Mesendoderm (in vitro differentiated cells): ENCODE measurements at places on chromosomes 3 and 15.

- DNase-seq = no peak
These were observed 808 bp downstream of the GK5 start for GRCh38 chr3:142224482-142225072.

DNA sequence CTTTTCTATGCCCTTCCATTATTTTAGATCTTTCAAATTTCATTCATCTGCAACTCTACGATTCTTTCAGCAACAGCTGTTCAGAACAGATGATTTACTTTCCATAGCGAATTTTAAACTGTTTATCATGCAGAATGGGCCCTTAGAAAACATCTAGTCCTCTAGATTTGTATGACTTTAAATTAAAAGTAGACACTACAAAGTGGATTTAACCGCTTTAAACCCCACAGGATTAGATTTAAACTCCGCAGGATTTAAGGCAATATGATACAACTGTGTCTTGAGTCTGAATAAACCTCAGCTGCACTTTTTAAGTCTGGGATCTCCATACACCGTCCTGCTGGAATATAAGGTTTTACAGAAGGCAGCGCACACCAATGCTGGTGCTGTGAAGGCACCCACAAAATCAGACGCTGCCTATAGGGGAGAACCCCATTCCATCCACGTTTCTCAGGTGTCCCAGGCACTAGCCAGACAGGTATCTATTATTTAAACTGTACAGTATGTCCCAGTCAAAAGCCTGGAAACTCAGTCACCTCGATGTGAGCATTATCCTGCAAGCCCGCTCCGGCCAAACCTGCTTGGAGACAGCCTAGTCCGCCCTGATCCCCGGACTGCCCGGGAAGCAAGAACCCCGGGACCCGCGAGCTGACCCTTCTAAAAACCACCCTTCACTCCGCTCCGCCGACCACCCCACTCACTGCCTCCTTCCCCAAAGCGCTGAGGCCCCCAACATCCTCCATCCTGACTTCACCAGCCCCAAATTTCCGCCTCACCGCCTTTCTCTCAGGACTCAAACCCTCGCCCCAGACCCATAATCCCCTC, 768 bp downstream of the ANO10 start:
- peak; percentile 31 for DNase-seq

GRCh38 chr3:7607676-7608075, 746.8 kb downstream of the GRM7 start:
- DNase-seq = no peak

- DNase-seq = no peak
These were observed 748 bp upstream of the AVEN start for GRCh38 chr15:34039790-34040113.

GRCh38 chr3:101068876-101069606, 75.8 kb upstream of the ABI3BP start:
- DNase-seq = no peak
